ENCODE measurements at places on chromosomes 12 and 14.

DNA sequence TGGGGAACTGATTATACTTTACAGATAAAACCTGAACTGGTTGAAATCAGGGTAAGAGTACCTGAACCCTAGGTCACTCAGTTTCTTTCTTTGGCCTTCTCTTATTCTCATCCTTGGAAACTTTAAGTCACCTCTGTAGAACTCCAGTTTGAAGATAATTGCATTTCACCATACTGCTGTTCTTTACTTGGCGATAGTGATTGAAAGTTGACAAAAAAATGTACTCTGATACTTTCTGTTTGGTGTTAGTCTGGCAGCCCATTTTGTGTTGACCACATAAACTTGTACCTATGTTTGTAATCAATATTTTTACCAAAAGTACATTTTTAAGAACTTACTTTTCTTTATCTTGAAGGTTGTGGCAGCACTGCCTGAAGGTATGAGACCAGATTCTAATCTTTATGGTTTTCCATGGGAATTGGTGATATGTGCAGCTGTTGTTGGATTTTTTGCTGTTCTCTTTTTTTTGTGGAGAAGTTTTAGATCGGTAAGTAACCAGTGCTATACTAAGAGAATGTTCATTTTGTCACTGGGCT, 42.9 kb downstream of the MIA2 start:
- no peak for DNase-seq

DNA sequence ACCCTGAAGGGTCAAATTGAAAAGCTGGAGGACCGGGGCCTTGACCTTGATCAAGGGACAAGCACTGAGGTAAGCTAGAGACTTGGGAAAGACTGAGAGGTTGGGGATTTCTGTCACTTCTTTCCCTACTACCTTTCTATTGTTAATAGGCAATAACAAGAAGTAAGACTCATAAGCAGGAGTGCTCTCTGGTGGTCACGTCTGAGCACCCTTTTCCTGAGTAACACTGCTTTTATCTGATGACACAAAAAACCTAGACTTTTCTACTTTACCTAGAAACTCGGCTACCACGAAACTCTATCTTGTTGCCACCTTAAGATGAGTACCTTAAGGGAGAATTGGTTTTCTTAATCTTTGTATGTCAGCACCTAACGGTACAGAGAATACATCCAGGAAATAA, 35.5 kb upstream of the PPFIBP1 start:
- DNase-seq, result no peak

GRCh38 chr14:22088614-22089342, 415.2 kb upstream of the OR4E1 start:
- no peak for DNase-seq

GRCh38 chr12:77777274-77777673, 53.4 kb upstream of the NAV3 start:
- no peak for DNase-seq

- peak; percentile 2 for DNase-seq
Observed at GRCh38 chr12:128644664-128645296, 179.0 kb downstream of the SLC15A4 start.

DNA sequence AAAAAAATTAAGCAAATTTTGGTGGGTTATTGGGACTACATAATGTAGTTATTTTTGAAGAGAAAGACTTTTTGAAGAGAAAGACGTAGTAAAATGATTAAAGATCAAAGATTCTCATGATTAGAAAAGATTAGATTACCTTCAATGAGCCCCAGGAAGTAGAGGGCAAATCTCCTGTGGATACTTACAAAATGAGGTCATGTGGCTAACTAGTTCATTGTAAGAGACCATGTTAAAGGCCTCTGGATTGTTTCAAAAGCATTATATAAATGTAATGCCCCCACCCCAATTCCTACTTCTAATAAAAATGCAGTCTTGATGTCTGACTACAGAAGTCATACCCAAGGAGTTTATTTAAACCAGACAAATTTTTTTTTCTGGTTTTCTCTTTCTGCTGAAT, 93.3 kb downstream of the ERGIC2 start:
- no peak for DNase-seq

DNA sequence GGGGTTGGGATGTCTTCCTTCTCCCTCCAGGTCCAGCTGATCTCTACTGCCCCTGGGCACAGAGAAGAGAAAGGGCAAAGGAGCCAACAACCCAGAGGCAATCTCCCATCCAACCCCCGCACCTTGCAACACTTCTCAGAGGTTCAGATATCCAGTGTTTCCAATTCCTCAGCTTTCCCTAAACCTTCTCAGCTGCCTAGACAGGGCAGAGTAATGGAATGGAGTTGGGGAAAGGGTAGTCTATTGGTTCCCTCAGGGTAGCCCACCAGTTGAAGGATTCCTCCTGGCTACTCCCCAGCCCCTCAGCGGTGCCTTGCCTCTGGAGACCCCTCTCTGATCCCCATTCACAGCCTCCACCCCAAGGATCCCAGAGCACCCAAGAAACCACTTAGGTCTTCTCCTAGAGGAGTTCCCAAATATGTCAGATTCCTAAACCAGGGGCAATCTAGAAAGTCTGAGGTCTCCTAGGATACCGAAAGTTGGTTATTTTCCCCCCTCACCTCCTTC, 537 bp downstream of the NFE2 start:
- DNase-seq, result no peak
